ENCODE measurements at places on chromosomes 12 and 14.

- no peak for DNase-seq
Observed at GRCh38 chr14:95339301-95339865, 19.7 kb upstream of the CLMN start.

- DNase-seq: no peak
Observed at GRCh38 chr14:30532264-30532663, 26.7 kb upstream of the G2E3 start.

- DNase-seq: no peak
Observed at GRCh38 chr14:67268426-67269150, 27.4 kb downstream of the PALS1 start.

DNA sequence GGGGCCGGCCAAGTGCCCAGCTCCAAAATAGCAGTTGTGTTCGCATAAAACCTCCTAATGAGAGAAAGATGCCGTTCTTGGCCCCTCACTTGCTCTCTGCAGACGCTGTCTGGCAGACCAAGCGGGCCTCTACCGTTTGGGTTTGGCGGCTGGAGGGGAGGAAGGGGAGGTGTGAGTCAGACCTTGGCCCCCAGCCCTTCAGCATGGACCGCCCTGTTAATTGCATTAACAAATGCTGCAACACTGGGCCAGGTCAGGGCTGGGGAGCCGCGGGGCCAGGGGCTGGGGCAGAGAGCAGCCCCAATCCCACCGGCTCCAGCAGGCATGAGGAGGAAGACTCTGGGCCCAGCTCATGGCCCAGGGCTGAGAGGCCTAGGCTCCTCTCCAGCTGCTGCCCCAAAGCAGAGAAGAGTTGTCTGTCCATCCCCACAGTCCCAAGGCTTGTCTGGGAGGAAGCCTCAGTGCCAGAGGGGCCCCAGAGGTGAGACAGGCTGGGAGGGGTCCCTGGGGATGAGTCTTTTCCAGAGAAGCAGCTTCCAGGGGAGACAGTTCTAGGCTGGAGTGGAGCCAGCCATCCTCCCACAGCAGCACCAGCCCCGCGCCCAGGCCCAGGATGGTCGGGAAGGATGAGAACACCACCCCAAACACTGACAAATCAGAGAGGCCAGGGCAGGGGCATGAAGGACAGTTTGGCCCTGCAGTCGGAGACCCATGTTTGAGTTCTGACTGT lies 16.9 kb downstream of the LTBP2 start:
- no peak for DNase-seq

DNA sequence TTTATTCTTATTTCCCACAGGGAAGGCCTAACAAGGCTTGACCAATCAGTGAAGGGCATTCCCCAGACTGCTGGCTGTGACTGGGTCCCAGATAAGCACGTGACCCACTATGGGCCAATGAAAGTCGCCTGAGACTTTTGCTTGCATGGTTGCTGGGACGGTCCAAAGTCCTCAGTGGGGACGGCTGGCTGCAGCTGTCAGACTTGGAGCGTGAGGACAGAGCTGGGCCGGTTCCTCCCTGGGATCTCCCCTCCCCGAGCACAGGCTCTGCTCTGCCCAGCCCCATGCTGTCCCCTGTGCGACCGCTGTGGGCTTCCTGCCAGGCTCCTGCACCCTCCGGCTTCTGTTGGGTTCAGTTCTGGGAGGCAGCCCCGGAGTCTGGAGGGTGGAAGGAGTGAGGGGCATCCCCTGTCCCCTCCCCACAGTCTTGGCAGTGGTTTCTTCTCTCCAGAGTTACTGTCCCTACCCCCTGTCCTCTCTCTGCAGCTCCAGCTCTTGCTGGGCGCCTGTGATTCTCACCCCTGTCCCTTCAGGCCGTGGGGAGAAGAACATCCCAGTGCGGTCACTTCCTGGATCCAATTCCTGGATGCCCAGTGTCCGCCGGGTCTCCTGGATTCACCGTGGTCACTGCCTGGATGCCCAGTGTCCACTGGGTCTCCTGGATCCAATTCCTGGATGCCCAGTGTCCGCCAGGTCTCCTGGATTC lies 50.1 kb downstream of the GALNT9 start:
- DNase-seq: no peak

DNA sequence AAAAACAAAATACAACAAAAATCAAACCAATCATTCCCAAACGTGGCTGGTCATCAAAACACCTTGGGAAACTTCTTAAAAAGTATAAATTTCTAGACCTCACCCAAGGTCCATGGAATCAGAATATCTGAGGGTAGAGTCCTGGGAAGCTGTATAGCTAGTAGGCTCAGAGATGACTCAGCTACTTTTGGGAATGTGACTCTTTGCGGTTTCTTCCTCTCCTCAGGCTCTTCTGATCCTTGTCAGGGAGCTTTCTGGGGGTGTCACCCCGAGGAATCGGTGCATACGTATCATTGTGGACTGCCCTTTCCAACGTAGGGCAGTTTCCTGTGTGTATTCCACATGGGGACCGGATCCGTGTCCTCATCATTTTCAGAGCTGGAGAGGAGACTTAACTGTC lies 14.8 kb downstream of the JDP2 start:
- no peak for DNase-seq

DNA sequence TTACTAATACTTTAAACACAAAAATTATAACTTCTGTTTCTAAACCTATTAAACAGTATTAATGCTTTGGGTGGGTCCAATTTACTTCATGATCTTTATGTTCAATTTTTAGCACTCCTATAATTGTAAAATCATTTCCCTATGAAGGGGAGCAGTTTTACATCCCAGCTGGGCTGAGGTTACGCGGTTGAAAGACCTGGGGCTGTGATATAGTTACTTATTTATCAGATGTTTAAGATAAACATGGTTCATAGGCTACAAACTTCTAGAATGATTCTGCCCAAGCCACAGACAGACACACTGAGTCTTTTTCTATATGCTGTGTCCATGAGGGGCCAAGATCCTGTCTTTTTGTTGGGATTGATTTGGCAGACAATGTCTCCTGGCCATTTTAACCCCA lies 44.4 kb downstream of the DYRK2 start:
- DNase-seq: no peak

DNA sequence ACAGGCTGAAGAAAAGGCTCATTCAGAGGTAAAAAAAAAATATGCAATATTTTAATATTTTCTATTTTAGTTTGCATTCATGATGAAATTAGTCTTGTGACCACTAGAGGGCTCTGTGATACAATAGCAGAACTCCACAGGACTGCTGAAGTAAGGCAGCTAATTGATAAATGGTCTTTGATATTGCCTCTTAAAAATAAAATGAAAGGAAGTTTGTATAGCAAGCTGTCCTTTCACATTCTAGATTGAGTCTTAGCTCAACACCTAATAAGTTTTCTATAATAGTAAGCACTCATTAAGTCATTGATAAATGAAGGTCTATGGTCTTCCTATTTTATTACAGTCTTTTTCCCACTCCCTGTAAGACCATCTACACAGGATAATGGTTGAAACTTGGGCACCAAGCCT lies 315.7 kb downstream of the NAV3 start:
- peak; percentile 25 for DNase-seq

GRCh38 chr12:16297521-16297920 lies 20.0 kb upstream of the SLC15A5 start:
- DNase-seq: no peak

All from globus pallidus (tissue), 1 donor.